T-helper 1 cell (primary cell): ENCODE measurements at places on chromosomes 7 and 10.
A peak's percentile ranks its signal among the peaks of the same experiment; 100 is the strongest.

DNA sequence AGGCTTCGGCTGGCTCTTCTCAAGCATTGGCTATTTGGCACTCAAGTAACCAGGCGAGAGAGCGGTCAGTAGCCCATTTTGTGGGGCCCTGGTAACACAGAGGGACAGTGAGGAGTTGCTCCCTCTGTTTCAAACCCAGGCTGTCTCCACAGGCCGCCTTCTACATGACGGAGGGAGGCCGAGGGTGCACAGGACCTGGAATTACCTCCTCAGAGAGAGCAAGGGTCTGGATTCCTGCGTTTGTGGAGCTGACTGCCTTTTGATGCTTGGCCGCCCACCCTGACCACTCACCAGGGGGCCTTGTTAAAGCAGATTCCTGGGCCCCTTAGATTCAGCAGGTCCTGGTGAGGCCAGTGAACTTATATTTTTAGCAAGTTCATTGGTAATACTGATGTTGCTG is 12.3 kb downstream of the UPP1 start:
- no peak for DNase-seq

GRCh38 chr10:7048061-7048460 is 362.8 kb downstream of the SFMBT2 start:
- DNase-seq: no peak

DNA sequence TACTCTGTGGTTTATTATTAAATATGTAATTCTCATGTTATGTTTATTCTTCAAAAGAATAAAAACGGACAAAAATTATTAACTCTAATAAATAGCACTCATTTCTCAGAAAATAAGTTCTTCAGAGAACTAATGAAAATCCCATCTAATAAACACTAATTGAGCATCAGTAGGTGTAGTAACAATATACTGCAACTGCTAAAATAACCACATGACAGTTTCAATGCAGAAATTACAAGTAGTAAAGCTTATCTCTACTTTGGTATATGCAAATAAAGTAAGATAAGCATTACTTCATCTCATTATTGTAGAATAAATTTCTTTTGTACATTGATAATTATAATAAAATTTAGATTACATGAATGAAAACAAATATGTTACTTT is 56.4 kb upstream of the DKK1 start:
- no peak for DNase-seq

GRCh38 chr7:36653663-36654355 is 70.5 kb downstream of the AOAH start:
- no peak for DNase-seq

DNA sequence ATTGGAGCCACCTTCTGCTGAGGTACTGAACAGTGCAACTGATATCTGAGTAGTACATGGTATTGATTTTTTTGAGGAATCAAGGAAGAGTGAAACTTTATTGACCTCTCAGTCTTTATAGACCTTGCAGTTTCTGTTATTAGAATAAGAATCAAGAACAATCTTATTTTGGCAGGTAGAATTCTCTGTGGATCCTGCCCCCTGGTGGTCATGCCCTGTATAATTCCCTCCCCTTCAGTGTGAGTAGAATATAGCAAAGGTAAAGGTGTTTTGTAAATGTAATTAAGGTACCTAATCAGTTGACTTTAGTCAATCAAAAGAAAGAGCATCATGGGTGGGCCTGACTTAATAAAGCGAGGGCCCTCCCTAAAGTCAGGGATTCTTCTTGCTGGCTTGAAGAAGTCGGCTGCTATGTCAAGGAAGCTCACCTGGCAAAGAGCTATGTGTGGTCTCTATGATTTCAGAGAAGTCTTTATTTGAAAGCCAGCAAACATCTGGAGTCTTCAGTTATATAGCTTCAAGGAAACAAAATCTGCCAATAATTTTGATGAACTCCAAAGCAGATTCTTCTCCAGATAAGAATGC is 142.8 kb downstream of the LSM5 start:
- DNase-seq: no peak

DNA sequence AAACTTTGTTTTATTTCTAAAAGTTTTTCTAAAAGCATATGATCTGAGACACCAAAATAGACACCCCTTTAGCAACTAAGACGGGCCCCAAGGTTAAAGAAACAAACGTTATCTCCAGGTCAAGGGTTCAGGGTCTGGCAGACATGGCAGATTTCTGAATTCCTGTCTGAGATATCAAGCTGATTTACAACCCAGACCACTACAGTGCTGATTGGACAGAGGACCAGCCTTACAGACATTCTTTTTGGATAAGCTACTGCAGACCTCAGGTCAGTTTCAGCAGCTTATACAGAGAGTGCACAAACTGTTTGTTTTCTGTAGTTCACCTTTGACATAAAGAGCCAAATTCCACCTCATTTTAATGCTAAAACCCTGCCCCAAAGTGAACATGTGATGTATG is 34.8 kb downstream of the SVOPL start:
- no peak for DNase-seq

GRCh38 chr10:25786161-25786560 is 147.9 kb upstream of the MYO3A start:
- no peak for DNase-seq

DNA sequence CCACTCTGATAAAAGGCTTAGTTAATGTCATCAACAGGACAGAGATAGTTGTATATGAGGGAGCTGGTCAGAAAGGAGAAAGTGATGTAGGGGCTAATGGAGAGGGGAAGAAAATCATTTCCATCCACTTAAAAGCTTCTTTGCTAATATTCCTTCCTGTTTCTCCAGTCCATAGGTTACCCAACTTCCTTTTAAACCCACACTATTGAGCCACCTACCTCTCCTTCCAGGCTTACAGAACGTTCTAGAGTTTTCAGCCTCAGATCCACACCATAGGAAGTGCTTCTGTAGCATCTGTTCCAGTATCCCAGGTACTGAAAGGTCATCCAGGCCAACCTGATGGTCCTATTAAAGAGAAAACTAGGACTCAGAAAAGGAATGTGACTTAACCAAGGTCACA is 28.2 kb downstream of the STRIP2 start:
- no peak for DNase-seq

DNA sequence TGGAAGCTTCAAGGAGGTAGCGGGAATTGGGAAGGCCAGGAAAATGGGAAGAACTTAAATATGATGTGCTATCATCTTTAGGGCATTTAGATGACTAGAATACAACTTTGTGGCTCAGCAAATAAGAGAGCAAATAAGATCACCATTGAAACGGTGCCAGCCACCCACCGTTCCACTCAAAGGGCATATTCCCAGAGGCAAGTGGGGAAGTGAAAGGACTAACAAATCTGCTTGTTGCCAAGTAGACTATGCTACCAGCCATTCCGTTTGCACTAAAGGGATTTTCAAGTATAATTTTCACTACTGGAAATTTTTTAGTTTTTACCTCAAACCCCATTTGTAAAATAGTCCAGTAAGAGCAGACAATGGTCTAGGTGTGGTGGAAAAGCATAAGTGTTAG is 4.0 kb upstream of the PPP1R3C start:
- no peak for DNase-seq

- DNase-seq: no peak
Measured at GRCh38 chr10:73093922-73094850, 2.5 kb downstream of the P4HA1 start.

DNA sequence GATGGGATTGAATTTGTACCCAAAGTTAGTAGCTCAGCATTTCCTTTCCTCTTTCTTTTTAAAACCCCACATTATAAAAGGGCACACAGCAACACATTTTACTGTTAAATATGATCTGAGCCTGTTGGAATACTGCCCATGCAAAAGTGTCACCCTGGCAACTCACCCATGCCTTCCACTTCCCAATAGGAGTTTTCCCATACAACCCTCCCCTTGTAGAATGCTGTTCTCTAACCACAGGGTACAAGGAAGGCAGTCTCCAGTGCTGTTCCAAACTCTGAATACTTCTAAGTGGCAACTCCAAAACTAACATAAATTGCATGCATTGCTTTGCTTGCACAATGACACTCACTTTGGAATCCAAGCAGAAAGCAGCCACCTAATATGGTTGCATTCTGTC is 60.8 kb downstream of the NRCAM start:
- DNase-seq: no peak

DNA sequence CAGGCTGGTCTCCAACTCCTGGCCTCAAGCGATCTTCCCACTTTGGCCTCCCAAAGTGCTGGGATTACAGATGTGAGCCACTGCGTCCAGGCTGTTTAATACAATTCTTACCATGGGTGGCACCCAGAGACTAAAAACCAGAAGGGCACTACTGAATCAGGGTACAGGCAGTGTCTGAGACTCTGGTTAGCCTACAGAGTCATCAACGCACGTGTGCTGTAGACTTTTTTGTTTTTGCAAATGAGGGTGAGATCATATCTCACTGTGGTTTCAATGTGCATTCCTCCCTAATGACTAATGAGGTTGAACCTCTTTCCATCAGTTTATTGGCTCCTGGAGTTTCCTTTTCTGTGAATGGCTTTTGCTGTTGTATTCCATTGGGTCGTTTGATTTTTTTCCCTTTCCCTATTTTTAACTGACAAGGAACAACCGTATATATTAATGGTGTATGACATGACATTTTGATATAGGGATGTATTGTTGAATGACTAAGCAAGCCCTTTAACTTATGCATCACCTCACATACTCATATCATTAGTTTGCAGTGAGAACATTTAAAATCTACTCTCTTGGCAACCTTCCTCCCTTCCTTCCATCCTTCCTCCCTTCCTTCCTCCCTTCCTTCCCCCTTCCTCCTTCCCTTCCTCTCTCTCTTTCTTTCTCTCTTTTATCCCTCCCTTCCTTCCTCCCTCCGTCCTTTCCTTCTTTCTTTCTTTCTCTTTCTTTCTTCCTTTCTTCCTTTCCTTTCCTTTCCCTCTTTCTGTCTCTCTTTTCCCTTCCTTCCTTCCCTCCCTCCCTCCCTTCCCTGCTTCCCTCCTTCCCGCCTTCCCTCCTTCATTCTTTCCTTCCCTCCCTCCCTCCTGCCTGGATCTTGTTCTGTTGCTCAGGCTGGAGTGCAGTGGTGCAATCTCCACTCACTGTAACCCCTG is 9.3 kb upstream of the TMEM270 start:
- DNase-seq: no peak

- no peak for DNase-seq
Measured at GRCh38 chr10:133194151-133194550, 34.1 kb downstream of the KNDC1 start.

DNA sequence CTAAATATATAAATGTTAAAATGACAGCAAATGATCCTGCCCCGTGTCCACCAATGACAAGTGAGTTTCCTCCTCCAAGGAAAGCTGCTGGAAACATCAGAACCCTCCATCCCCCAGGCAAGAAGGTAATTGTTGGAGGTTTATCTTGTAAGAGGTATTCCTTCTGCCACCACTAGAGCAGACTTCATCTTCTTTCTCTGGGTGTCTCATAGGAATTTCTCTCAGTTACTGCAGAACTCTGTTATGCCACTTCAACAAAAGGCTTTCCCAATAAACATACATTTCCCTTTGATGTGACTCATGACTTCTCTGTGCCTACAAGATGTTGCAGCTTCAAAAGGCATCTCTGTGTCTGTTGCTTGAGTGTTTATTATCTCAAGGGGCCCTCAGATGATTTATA is 279.1 kb downstream of the BMPER start:
- DNase-seq: no peak

GRCh38 chr10:129780198-129780597 is 183.9 kb downstream of the EBF3 start:
- DNase-seq: no peak

- DNase-seq: no peak
Measured at GRCh38 chr10:49324711-49325110, 25.7 kb downstream of the C10orf71 start.

DNA sequence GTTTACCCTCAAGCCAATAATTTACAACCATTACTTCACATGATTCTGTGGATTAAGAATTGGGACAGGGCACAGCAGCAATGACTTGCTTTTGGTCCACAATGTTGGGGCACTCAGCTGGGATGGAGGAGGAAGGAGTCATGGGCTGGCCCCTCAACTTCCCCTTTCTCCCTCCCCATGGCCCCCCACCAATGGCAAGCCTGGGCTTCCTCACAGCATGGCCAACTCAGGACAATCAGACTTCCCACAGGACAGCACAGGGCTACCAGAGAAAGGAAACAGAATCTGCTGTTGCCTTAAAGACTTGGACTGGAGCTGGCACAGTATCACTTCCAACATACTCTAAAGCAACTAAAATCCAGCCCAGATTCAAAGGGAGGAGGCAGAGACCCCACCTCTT is 160.7 kb downstream of the PTPN20 start:
- DNase-seq: no peak

GRCh38 chr7:133504825-133505224 is 251.9 kb downstream of the EXOC4 start:
- DNase-seq: no peak

DNA sequence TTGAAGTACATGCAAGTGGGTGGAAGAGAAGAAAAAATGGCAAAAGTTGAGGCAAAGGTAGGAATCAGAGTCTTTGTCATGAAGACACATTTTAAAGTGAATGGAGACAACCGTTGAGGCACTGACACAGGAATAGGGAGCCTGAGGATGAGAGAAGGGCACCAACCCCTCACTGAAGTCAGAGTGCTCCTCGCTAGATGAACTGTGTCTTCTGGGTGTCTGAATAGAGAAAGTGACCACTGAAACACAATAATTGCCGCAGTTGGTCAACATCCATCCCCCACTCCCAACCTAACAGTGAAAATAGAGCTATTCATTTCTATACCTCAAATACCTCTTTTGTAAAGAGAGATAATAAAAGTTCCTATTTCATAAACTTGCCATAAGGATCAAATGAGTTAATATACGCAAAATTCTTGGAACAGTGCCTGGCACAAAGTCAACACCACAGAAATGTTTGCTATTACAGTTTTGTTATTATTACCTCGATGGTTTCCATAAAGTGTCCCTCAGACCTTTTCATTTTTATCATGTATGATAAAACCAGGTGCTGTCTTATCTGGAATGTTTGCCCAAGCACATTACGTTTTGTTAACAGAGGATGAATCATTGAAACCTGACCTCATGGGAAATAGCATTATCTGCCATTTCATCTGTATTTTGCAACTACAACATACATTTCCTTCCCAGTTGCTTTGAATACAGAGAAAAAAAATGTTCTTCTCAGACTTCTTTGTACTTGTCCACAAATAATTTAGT is 61.8 kb upstream of the SP4 start:
- peak; percentile 46 for DNase-seq

- no peak for DNase-seq
Measured at GRCh38 chr7:128863433-128863989, 855 bp downstream of the ATP6V1F start.

DNA sequence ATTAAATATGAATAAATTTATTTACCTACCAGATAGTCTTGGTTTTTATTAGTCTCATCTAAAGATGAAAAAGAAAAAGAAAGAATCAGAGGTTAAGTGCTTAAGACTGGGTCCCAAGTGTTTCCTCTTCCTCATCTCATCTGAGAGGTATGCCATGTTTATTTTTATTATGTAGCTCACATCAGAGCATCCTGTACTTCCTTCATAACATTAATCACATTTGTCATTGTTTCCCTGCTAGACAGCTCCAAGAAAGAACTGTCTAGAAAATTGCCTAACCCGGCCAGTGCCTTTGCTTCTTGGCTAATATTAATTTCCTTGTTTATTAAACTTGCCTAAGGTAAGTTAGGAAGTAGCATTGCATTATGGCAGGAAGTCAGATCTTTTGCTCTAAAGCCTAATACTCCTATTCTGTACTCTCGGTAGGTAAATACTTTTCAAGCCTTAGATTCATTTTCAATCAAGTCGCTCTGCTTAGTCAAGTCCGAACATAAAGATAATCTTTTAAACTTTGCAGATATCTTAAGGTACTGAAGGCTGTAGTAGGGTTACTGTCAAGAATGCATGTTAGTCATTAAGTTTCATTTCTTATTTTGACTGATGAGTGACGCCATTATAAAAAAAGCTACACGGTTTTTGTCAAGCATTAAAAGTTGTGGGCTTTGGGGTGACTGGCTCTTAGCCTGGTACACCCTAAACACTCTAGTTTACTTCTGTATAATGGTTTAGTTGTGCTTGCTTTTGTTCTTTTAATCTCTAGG is 47.4 kb downstream of the ZMYND11 start:
- DNase-seq: no peak
